ENCODE measurements at places on chromosomes 11 and 22.

- no peak for DNase-seq
These were observed 33.8 kb downstream of the TNRC6B start for GRCh38 chr22:40211476-40212054.

DNA sequence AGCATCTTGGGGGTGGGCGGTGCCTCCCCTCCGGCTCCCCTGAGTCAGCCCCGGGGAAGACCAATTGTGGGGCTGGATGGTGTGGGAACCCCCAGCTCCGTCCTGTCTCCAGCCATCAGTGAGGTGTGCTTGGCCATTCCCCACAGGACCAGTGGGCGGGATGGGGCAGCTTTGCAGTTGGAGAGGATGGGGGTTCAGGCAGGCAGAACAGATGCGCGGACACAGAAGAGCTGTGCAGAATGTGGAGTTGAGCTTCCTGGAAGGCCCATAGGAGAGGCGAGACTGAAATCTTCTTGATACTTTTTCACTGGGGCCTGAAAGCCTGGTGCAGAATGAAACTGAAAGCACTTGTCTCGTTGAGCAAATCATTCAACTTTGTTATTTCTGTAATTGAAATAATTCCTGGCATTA lies 23.8 kb downstream of the PARVB start:
- no peak for DNase-seq

- no peak for DNase-seq
These were observed 5.2 kb upstream of the PRR33 start for GRCh38 chr11:1896923-1897322.

- no peak for DNase-seq
These were observed 32.1 kb downstream of the ARFGAP2 start for GRCh38 chr11:47144541-47144940.

GRCh38 chr11:63551889-63552266 lies 11.3 kb downstream of the PLAAT2 start:
- no peak for DNase-seq

GRCh38 chr22:25669253-25670069 lies 72.5 kb upstream of the MYO18B start:
- DNase-seq: no peak

- DNase-seq: peak; percentile 88
These were observed 62.5 kb upstream of the PPARA start for GRCh38 chr22:46087816-46088277.

- no peak for DNase-seq
These were observed 162.4 kb downstream of the SPON1 start for GRCh38 chr11:14124886-14125285.

GRCh38 chr22:30667107-30667493 lies 575 bp downstream of the DUSP18 start:
- no peak for DNase-seq

DNA sequence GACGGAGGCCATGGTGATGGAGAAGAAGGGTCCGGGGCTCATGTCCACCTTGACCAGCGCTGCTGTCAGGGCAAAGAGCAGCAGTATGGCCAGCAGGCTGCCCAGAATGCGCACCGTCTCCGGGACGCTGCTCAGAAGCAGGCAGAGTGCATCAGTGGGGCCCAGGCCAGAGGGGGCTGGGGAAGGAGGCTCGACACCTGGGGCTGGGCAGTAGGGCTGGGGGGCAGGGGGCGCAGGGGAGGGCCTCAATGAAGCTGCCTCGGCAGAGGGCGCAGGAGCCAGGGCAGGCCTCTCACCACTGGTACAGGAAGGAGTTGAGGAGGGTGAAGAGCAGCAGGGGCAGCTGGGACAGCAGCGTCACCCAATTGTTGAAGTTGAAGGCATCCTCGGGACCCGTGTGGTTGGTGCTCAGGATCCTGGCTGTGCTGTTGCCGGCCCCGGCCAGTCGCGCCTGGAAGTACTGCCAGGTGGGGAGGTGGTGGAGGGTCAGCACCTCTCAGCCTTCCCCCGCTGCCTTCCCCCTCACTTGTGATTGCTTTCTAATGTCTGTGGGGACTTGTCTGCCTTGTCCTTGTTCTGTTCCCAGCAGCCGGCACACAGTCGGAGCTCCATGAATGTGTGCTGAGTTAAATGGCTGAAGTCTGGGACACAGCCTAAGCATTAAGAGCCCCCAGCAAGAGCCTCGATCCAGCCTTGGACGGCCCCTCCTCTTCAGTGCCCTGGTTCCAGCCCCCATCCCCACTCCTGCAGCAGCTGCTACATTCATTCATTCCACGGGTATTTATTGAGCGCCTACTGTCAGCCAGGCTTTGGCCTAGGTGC lies 2.3 kb downstream of the SLC29A2 start:
- no peak for DNase-seq

- no peak for DNase-seq
These were observed 28.5 kb downstream of the MAFF start for GRCh38 chr22:38230108-38230825.

DNA sequence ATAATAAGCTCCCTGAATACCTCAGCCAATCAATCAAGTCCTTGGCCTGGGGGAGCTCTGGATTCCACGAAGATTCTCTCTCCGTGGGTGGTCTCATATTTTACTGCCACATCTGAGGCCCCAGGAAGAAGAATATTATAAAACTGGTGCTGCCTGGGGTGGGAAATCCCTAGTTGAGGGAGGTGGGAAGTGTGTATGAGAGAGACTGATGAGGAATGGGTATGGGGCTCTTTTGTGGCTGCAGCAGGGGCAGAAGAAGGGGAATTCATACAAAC lies 71.5 kb downstream of the SYN3 start:
- no peak for DNase-seq

DNA sequence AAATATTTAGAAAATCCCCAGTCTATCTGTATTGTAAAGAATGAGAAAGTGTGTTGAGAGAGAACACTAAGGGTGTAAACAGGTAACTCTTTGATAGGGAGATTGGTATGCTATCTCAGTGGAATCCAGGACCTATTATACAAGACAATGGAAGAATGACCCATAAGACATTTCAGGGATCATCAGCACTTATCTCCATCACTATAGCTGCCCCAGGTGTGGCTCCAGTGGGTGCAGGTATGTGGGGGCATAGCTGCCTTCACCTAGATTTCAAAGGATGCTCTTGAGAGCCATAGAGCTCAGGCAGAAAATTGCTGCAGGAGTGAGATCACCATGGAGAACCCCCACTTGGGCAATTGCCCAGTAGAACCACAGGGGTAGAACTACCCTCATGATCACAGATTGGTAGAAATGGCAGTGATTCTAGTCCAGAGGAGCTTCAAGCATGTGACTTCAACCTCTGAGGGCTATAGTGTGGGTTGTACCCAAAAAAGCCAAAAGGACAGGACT lies 252.3 kb upstream of the TBCEL start:
- no peak for DNase-seq

DNA sequence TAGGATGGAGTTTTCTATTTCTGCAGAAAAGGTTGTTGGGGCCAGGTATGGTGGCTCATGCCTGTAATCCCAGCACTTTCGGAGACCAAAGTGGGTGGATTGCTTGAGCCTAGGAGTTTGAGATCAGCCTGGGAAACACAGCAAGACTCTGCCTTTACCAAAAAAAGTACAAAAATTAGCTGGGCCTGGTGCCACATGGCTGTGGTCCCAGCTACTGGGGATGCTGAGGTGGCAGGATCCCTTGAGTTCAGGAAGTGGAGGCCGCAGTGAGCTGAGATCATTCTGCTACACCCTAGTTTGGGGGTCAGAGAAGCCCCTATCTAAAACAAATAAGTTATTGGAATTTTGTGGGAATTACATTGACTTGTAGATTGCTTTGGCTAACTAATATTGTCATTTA lies 71.7 kb downstream of the FDX1 start:
- DNase-seq: no peak

DNA sequence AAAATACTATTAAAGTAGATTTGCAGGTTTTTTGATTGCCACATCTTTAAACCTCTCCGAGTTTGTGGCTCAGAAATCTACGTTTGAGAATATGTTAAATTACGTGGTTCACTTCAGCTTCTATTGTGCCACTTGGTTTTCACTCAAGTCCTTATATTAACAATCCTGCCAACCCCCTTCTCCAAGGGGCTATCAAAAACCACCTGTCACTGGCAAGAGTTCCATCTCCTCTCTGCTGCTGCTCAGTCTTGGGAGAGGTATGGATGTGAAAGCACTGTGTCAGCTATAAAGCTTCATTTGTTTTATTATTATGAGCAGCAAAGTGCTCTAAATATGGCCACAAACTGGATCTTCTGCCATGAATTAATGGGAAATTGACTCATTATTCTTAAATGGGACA lies 197.5 kb upstream of the NARS2 start:
- DNase-seq: no peak

DNA sequence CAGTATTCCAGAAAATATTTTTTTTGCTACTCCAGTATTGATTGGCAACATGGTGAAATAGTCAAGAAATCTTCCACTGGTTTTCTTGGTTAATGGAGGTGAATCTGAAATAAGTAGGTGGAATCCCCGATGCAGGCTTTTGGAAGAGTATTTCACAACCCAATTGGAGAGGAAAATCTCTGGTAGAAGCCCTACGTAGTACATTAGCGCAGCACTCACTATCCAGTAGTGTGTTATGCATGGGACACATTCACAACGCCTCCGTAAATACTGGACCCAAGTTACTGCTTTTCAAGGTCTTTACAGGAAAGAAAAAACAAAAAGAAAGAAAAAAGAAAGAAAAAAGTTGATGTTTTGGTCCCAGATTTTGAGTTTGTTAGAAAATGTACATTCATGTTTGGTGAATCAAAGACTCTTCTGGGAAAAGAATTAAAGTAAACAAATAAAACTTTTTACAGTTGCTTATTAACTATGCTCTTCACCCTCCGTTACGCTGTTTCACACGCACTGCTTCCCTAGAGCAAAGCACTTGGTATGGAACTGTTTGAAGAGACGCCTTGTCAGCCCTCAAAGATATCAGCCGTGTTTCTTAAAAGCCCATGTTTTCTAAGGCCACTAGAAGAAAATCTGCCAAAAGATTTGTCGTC lies 170.4 kb upstream of the CTSC start:
- no peak for DNase-seq
